ENCODE measurements at places on chromosomes 12 and 14. TPM values are rescaled to one million over a fixed set of nuclear protein-coding genes. Genes with fewer than 3 reads are reported as not detected.

SSTR1 gene
- total RNA-seq: not detected

PRR4 gene
- total RNA-seq: 1.5 TPM

TPH2 gene
- not detected for total RNA-seq

MYG1 gene
- 95.8 TPM for total RNA-seq

CD27 gene
- total RNA-seq: not detected

RAB15 gene
- total RNA-seq: 17.7 TPM
